Germinal center (tissue), 1 donor: ENCODE measurements at places on chromosomes 6 and 20.

DNA sequence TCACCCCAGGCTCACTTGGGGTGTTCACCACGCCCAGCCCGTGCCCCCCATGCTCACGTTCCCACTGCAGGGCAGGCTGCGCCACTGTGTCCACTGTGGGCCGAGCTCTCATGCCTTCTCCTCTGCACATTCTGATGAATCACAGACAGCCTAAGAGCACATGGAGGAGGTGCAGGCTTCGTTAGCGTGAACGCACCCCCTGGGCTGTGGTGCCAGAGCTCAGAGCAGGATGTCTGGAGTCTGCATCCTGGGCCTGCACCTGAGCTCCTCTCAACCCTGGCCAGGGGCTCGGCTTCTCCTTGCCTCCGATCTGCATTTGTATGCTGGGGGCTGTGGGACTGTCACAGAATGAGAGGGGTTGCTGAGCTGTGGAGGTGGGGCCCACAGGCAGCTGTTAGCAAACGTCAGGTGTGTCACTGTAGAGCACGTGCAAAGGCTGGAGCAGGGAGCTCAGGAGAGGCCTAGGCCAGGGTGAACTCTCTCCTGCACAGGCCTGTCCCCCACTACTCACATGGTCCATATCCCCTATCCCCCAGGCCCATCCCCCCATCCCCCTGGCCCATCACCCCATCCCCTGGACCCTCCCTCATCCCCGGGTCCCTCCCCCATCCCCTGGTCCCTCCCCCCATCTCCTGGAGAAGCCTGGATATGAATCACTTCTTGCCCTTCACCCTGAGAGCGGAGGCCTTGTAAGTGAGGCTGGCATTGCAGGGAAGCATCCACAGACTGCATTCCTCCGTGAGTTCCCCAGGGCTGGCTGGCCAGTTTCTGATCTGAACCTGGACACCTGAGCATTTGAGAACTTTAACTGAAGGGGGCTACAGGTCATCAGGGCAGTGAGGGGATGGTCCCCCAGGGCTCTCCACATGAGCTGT is 309.5 kb downstream of the TAF4 start:
- DNase-seq = no peak

- no peak for DNase-seq
Observed at GRCh38 chr6:50889935-50890334, 71.3 kb downstream of the TFAP2B start.

GRCh38 chr6:134938896-134939295 is 11.0 kb downstream of the ALDH8A1 start:
- DNase-seq = no peak

GRCh38 chr6:69390125-69390524 is 406.7 kb downstream of the LMBRD1 start:
- no peak for DNase-seq

GRCh38 chr20:38299963-38300362 is 4.0 kb upstream of the BPI start:
- no peak for DNase-seq

DNA sequence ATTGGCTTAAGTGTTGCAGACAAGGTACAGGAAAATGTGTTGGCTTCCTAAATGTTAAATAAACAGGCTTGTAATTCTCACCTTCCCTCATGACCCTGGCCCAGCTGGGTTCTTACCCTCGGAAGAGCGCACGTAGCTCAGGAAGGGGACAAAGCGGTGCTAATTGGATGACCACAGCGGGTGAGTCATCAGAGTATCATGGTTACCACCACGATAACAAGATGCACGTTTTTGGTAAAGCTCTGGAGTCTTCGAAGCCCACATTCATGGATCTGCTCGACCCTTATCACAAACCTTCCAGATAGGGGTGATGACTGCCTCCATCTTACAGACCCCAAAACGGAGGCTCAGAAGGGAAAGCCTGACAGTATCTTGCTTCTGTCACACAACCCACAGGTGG is 32.8 kb downstream of the APCDD1L start:
- no peak for DNase-seq

- no peak for DNase-seq
Observed at GRCh38 chr6:5997420-5997987, 9.2 kb downstream of the NRN1 start.

DNA sequence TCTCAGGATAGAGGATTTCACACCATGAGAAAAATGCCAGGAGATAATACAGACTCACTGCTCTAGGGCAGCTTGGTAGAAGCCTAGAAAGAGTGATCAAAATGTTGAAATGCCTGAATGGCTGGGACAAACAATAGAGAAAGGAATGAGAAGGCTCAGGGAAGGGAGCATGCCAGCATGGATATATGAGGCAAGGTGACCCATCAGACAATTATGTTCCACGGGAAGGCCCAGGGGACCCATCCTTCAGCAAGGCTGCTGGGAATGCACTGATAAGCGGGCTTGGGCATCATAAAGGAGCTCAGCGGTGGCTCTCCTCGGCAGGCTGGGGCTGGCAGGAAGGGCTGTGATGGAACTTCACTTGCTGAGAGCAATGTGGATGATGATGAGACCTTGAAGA is 12.2 kb downstream of the HEBP2 start:
- DNase-seq = no peak

DNA sequence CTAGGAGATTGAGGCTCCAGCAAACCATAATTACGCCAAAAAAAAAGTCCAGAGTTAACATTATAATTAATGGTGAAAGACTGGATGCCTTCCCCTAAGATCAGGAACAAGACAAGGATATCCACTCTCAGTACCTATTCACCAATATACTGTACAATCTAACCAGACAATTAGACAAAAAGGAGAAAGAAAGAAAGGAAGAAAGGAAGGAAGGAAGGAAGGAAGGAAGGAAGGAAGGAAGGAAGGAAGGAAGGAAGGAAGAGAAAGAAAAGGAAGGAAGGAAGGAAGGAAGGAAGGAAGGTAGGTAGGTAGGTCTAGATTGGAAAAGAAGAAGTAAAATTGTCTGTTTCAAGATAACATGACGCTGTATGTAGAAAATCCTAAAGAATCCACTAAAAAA is 50.7 kb downstream of the TASP1 start:
- DNase-seq = no peak

GRCh38 chr6:138817799-138818198 is 21.9 kb downstream of the ECT2L start:
- no peak for DNase-seq

DNA sequence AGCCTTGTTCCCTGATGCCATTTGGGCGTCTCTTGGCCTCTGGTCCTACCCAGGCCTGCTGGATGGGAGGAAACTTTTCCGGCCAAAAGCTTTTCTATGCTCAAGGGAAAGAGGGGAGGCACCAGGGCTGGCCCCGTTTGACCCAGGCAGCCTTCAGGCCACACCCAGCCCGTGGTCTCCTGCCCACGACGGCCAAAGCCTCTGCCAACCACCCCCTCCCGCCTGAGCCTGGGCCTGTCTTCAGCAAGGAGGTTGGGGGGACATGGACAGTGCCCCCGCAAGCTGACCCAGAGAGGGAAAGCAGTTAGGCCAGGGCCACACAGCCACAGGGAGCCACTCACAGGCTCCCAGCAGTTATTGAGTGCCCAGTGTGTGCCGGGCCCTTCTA is 49.5 kb downstream of the SRC start:
- DNase-seq = no peak

- DNase-seq = no peak
Observed at GRCh38 chr20:31764641-31765305, 25.7 kb downstream of the TPX2 start.

GRCh38 chr6:157013649-157014304 is 236.6 kb downstream of the ARID1B start:
- no peak for DNase-seq

DNA sequence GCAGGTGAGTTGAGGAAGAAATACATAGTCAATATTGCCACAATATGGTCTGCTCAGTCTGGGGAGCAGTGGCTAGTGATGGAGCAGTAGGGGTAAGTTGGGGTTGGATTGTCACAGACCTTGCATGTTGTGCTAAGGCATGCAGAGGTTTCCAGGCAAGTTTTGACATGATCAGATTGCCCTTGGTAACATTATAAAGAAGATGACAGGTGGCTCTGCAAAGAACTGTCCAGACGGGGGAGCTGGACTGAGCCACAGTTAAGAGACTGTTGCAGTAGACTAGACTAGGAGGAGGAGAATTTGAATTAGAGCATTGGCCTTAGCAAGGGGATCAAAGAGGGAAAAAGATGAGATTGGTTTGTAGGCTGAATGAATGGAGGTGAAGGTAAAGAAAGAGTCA is 23.4 kb downstream of the ATRN start:
- DNase-seq = no peak

- no peak for DNase-seq
Observed at GRCh38 chr6:116500969-116501433, 10.4 kb upstream of the CALHM5 start.

- DNase-seq = no peak
Observed at GRCh38 chr20:38072898-38073297, 39.4 kb downstream of the RPRD1B start.

DNA sequence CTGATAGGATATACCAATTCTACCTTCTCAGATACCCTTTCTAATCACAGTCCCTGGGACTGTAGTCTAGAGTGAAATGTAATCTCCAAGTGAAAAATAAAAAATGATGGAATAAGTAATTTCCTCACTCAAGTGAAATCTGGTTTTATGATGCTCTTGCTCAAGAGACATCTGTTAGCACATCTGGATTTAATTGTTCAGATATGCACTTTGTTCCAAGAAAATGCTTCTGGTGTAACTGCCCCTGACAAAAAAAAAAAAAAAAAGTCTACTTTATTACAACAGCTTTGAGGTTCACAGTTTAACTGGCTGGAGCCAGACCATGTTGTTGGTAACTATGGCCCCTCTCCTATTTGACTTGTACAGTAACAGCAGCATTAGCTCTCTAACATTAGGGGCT is 251.8 kb downstream of the BTBD9 start:
- no peak for DNase-seq

DNA sequence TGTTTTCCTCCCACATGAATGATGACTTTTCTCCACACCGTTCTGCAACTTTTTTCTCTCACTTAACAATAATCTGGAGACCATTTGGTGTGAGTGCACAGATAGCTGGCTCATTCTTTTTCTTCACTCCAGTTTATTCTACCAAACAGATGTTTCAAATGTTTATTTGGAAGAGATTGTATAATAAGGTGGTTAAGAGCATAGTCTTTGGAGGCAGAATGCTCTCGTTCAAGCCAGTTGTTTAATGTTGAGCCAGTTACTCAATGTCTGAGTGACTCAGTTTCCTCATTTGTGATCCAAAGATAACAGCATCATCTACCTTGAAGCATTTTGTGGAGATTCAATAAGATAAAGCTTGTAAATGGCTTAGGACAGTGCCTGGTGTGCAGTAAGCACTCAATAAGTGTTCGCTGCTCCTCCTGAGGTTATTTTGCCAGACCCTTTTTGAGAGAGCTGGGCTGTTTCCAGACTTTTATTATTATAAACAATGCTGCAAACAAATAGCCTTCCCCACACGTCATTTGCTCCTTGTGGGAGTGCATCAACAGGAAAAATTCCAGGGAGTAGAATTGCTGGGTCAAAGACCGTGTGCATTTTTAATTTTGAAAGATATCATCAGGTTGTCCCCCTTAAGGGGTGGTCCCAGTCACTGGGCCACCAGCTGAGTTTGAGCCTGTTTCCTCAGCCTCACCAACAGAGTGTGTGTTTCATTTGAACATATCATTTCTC is 70.6 kb downstream of the VEGFA start:
- DNase-seq = no peak

GRCh38 chr6:168194732-168195567 is 115.9 kb upstream of the FRMD1 start:
- DNase-seq = no peak

DNA sequence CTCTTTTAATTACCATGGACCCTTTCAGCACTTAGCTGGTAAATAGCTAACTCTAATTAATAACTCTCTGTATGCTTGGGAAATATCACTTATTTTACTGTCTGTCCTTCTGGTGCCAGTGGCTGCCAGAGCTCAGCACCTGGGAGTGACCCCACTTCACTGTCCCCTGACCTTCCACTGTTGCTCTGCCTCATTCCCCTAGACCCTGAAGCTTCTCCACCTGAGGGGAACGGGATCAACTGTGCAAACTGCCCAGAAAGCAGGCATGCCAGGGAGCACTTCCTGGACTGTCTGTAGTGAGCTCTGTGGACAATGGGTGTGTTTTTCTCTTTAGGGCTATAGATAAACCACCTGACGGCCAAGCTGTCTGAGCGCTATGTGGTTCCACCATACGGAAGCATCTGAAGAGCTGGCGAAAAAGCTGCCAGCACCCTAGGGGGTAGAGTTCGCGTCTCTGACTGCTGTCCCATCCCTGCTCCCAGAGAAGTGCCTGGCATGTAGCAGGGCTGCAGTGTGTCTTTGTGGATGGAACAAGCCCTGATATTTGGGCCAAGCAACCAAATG is 106.3 kb upstream of the FOXA2 start:
- no peak for DNase-seq

- peak; percentile 47 for DNase-seq
Observed at GRCh38 chr20:17533396-17533795, 2.2 kb upstream of the BFSP1 start.
